NCI-H446 treated with DMSO at 0.1 percent for 48 hours (cell line): ENCODE measurements at places on chromosomes 12 and 14.
A peak's percentile ranks its signal among the peaks of the same experiment; 100 is the strongest.

GRCh38 chr14:98904677-98905076 lies 367.3 kb downstream of the BCL11B start:
- DNase-seq, result no peak

DNA sequence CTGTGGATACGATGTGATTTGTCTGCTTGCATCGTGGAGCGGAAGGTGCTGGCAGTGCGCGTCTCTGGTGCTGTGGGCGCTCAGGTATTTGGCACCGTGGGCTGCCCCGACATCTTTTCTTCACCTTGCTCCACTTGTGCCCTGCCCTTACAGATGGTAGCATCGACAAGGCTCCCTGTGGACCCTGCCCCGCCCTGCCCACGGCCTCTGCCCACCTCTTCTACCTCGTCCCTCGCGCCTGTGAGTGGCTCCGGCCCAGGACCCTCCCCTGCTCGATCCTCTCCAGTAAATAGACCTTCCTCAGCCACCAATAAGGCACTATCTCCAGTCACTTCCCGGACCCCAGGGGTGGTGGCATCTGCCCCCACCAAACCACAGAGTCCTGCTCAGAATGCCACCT lies 36.6 kb downstream of the EP400 start:
- DNase-seq, result no peak

DNA sequence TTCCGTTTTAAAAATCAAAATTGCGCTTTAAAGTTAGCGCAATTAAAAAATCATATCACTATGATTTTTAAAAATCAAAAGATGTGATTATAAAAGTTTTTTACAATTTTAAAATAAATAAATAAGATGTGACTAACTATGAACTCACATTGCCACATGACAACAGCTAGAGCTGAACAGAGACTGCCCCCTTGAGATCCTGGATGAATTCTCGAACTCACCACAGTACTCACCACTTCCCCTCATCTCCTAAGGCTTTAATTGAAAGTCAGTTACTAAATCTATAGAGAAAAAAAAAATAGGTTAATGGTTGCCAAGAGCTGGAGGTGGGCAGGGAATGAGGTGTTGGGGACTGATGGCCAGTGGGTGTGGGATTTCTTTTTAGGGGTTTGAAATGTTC lies 384.2 kb downstream of the ZFP36L1 start:
- DNase-seq, result no peak

DNA sequence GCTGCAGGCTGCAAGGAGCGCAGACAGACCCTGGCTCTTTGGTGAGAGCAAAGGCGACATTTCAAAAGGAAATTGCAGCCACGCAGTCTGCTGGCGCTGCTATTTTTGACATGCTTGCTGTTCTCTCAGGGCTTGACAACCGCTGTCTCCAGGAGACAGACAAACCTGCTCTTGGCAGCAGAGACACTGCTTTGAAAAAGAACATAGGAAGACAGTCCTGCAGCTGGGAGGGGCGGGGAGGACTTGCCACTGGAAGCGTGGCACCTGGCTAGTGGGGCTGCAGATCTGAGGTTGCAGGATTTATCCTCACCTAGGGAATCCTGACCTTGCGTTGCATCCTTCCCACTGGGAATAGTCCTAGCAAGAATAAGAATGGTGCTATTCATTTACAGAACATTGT lies 91.8 kb upstream of the KCNA1 start:
- DNase-seq, result no peak

- DNase-seq, result no peak
Observed at GRCh38 chr14:56328021-56328420, 209.8 kb downstream of the PELI2 start.

- DNase-seq, result peak; percentile 8
Observed at GRCh38 chr14:36605506-36605857, 23.1 kb upstream of the NKX2-8 start.

DNA sequence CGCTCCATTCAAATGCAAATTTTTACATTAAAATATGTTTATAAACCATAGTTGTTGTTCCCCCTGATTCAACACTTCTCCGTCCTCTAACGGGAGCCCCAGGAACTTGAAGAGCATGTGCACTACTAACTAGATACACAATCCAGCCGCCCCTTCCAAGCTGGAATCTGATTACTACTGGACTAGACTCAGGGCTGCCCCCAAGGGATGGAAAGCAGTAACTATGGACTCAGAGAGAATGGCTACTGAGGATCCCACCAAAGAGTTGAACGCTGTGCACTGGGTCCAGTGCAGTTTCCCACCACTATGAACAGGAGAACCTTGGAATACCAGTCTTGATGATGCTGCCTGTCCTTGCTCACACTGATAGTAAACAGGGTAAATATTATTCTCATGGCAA lies 48.6 kb upstream of the PCNX1 start:
- DNase-seq, result no peak

GRCh38 chr12:124466216-124467128 lies 100.9 kb downstream of the NCOR2 start:
- no peak for DNase-seq

GRCh38 chr14:44979740-44980356 lies 17.9 kb downstream of the TOGARAM1 start:
- peak; percentile 27 for DNase-seq

- DNase-seq, result no peak
Observed at GRCh38 chr12:13117029-13117428, 13.6 kb upstream of the GSG1 start.

DNA sequence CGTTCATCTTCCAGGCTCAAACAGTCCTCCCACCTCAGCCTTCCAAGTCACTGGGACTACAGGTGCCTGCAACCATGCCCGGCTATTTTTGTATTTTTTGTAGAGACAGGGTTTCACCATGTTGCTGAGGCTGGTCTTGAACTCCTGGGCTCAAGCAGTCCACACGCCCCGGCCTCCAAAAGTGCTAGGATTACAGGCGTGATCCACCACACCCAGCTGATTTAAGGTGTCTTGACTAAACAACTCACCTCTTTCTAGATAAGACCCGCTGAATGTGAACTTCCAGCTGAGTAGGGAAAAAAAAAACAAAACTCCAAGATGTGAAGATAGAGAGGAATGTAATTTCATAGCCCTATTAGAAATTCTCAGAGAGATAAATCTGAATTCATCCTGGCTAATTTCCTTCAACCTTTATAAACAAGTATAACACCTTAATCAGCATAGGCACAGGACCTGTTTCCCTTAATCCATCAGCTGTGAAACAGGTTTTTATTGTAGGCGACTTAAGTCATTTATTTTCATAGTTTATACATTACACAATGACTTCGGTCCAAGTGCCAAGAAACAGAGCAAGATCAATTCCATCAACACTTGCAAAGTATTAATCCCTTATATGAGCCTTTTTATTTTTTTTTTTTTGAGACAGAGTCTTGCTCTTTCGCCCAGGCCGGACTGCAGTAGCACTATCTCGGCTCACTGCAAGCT lies 51.5 kb downstream of the HCAR2 start:
- DNase-seq, result no peak

DNA sequence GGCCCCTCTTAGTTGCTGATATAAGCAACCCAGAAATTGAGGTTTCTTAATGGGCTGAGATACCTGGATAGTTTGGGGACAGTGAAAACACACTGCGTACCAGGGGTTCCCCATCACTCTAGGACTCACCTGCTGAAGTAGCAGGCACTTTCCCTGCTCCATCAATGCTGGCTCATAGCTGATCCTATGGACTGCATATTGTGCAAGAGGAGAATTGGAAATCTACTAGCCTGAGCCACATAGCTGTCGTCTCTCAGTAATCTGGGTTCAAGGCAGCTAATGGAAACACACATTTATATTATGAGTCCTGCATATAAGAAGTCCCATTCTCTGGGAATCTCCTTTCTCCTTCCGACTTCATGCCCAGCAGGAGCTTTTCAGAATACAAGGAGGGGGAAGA lies 7.3 kb upstream of the DUSP6 start:
- DNase-seq, result no peak

DNA sequence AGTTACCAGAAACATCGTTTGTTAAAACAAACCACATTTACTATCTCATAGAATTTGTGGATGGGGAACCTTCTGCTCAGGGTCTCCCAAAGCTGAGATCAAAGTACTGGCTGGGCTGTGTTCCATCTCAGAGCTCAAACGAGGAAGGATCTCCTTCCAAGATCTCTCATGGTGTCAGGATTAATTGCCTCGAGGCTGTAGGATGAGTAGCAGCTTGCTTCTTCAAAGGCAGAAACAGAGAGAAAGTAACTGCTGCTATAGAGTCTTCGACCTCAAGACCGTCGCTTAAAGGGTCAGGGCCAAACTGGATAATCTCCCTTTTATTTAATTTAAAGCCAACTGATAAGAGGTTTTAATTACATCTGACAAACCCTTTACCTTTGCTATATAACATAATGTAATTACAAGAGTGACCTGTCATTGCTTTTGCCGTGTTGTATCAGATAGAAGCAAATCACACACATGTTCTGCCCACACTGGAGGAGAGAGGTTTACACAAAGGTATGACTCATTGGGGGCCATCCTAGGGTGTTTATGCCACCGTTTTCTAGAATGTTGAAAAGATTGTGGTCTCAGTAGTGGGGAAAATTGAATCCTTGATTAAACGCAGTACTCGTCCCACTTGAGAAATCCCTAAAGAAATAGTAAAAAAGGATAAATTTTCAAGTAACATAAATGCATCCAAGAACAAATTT lies 868.8 kb upstream of the TMEM132C start:
- DNase-seq, result no peak

DNA sequence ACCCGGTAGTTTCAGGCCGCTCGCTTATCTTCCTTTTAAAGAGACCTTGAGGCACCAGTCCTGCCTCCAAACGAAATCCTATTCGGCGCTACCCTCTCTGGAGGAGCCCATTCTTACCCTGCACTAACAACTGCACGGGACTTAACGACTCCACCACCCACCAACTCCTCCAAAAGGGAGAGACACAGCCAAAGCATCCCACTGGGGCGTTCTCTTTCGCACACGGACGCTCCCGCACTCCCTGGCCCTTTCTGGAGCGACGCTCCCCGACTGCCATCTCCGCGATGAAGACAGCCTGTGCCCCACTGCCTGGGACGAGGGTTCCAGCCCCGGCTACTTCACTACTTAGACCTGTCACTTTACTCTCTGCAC lies 650 bp downstream of the GALC start:
- DNase-seq, result no peak

- no peak for DNase-seq
Observed at GRCh38 chr14:65704850-65705249, 292.3 kb downstream of the FUT8 start.

DNA sequence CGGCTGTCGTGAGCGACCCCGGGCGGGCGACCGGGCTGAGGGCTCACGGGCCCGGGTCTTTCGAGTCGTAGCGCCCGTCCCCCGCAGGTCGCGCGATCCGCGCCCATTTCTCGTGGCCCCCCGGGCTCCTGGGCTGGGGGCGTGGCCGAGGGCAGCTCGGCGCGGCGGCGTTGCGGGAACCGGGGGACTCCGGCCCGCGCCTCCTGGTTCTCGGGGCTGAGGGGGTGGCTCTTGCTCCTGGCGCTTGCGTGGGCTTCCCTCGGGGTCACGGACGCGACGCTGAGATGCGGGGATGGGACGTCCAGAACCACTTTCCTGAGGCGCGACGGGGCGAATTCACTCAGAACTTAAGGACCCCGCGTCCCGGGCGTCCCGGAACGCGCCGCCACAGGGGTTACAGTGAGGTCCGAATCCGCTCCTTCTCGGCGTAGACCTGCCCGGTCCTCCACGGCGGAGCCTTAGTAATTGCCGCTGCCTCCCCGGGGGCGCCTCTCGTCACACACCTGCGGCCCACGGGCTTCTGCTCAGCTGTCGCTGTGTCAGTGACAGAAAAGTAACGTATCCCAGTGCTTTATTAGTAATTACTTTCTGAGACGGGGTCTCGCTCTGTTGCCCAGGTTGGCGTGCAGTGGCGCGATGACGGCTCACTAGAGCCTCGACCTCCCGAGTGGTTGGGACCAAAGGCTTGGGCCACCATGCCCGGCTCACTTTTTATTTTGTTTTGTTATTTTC lies 606 bp downstream of the EP400 start:
- no peak for DNase-seq

DNA sequence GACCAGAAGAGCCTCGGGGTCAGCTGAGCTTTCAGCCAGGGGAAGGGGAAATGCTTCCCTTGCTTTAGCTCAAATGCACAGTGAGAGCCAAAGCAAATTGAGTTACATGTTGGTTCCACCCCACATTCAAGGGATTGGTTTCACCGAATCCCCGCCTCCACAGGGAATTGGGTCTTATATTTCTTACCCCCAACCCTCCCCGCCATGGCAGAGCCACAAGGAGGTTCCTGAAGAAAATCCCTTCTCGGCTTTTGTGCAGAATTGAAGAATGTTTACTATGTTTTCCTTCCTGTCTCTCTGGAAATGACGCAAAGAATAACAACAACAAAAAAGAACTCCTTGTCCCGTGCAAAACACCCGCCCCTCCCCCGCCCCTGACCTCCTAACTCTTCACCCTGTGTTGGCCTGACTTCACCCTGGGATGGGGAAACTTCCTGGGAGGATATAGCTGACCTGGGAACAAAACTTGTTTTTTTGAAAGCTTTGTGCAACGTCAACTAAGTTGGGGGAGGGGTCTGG lies 21.9 kb upstream of the CIPC start:
- DNase-seq, result no peak

GRCh38 chr12:93100610-93101009 lies 171.5 kb upstream of the EEA1 start:
- DNase-seq, result peak; percentile 70

- no peak for DNase-seq
Observed at GRCh38 chr14:96723946-96724345, 73.2 kb upstream of the VRK1 start.

GRCh38 chr14:99790978-99791376 lies 2.2 kb upstream of the EML1 start:
- DNase-seq, result no peak

DNA sequence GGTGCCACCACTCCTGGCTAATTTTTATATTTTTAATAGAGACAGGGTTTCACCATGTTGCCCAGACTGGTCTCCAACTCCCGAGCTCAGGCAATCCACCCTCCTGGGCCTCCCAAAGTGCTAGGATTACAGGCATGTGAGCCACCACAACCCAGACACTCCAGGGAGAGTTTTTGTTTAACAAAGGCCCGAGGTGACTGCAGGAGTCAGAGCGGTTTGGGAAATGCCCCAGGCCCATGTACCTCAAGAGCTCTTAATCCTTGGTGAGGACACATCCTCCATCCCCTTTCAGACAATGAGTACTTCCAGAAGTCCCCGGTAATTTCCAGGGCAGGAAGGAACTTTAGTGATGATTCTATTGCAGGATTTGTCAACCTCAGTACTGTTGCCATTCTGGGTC lies 176.0 kb downstream of the ESRRB start:
- DNase-seq, result no peak

DNA sequence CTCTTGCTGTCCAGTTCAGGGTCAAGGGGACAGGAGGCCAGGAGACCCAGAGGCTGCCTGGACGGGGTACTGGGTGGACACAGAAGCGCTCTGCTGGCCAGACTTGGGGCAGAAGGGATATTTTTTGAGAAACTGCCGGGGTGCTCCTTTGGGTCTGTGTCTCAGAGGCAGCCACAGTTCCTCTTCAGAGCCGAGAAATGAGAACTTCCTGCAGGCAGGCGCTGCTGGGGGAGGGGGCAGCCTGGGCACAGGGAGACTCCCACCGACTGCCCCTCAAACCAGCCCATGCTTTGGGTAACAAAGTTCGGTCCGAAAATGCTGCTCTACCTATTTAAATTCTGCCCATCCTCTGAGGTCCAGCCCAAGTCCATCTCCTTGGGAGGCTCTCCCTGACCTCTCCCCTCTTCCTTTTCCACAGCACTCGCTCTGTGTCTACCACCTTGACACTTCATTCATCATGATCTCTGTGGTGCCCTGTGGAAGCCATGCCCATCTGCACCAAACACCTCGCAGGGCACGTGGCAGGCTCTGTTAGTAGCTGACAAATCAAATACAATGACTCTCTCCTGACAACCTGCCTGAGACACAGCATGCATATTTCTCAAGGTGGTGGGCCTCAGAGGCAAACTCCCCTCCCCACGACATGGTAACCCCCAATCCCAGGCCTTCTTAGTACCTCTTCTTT lies 16.4 kb downstream of the HDAC7 start:
- DNase-seq, result no peak

- no peak for DNase-seq
Observed at GRCh38 chr12:4202487-4202886, 71.1 kb upstream of the CCND2 start.
